Foreskin keratinocyte (primary cell): ENCODE measurements at places on chromosomes 12 and 14. TPM values are rescaled to one million over a fixed set of nuclear protein-coding genes. Genes with fewer than 3 reads are reported as not detected.

GRCh38 chr12:43294916-43295315 is 257.1 kb downstream of the ADAMTS20 start:
- DNase-seq = no peak

DNA sequence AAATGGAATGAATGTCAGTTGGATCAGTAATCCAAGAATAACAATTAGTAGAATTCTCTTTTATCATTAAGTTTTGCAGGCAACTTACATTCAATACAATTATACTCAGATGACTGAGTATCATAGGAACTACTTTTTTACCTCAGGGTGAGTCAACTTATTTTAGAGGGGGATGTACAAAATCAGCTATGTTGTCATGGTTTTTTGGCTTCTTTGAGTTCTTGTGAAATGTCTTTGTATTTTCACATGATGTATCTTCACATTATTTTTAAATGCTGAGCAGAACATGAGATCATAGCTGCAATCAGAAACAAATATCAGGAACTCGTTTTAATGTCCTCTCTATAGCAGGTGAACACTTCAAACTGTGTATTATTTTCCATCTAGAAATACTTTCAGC is 65.3 kb upstream of the PTPRR start:
- DNase-seq = no peak

GRCh38 chr14:105846312-105846711 is 319.9 kb downstream of the TMEM121 start:
- DNase-seq = no peak

- DNase-seq = no peak
Measured at GRCh38 chr12:26378711-26379110, 183.3 kb downstream of the SSPN start.

DNA sequence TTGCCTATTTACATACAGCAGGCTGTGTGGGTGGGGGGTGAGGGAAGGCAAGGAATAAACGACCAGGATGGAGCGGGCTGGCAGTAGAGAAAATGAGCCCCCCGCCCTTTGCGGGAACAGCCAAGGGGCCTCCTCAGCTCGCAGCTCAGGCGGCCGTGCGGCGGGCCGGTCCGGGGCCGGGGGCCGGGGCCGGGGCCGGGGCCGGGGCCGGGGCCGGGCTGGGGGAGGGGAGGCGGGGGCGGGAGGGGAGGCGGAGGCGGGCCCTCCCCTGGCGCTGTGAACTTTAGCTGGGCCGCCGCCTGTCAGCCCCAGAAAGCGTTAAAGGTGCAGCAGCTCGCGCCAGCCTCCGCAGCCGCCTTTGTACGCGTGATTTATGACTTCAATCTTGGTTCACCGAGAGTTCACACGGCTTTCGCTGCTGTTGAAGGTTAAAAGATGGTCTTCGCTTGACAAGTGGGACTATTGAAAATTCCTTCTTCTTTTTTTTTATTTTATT is 28.8 kb downstream of the HOXC4 start:
- no peak for DNase-seq

GRCh38 chr12:66428261-66428660 is 126.0 kb downstream of the HELB start:
- no peak for DNase-seq

- peak; percentile 50 for DNase-seq
Measured at GRCh38 chr12:5345534-5345933, 86.4 kb upstream of the NTF3 start.

DNA sequence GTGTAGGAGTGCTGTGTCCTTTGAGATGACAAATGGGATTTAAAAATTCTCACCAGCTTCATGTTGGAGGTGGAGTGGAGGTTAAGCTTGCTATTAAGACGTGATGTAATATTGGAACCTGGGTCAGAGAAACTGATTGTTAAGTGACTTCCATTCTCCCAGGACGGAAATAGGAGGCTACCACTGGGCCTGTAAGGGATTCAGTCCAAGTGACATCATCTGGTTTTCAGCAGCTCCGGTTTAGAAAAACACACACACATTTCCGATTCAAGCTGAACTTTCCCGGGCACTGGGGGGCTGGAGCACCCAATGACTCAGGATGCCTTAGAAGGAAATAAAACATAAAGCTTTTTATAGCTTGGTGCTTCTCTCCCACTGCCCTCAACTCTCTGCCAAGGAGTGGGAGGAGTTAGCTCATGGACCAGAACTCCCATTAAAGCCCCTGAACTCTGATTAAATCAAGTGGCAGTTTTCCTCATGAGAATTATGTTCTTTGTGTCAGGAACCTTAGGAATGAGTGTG is 12.4 kb downstream of the CALM1 start:
- DNase-seq = peak; percentile 32

The CERS5 gene
- 40.6 and 42.6 TPM in 2 replicates for polyA plus RNA-seq

The IFNG-AS1 gene
- polyA plus RNA-seq = not detected in 2 replicates
